Endodermal cell (in vitro differentiated cells): ENCODE measurements at places on chromosomes 12 and 14.

GRCh38 chr12:55072083-55072482 is 52.3 kb downstream of the NEUROD4 start:
- peak; percentile 94 for DNase-seq

DNA sequence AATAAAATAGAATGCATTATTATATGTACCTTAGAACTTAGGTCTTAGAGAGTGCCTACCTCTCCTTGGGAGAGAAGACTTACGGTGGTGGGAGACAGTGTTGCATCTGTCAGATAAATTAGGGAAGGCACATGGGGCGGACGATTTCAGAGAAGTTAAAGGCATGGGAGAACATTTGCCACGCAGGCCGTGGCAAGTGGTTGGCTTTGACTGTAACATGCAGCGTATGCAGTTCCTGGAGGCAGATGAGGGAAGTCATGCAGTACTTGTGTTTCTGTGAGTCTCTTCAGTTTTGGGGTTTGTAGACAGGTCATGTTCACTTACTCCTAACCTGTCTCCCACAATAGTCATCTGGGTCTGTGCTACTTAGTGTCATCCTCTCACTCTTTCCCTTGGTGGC is 43.6 kb downstream of the ETV6 start:
- DNase-seq, result no peak

DNA sequence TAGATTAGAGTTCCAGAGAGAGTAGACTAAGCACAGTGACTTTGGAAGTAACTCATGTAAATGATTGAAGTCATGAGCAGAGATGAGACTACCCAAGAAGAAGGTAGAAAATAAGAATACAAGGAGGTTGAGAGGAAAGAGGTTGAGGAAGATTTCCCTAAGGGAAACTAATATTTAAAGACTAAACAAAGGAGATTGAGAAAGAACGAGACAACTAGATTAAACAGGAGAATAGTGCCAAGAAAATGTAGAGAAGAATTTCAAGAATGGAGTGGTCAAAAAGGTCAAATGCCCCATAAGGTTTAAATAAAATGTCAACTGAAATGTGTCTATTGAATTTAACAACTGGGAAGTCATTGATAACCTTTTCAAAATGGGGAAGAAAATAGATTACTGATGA is 59.0 kb downstream of the RPS29 start:
- no peak for DNase-seq

GRCh38 chr12:32270818-32271710 is 128.3 kb upstream of the FGD4 start:
- DNase-seq, result peak; percentile 69

DNA sequence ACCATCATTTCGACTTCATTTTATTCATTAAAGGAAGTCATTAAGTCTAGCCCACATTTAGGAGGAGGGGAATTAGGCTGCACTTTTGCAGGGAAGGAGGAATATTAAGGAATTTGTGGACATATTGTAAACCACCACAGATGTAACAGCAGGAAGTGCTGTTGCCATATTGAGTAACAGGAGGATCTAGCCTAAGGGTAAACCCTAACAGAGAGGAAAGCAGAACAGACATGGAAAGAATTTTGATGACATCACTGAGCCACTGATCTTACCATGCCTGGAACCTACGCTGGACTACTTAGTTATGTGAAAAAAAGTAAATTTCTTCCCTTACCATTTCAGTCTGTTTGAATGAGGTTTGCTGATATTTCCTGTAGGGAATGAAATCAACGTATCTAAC is 100.7 kb upstream of the ATF7IP start:
- DNase-seq, result no peak
